CD4-positive, alpha-beta memory T cell (primary cell): ENCODE measurements at places on chromosomes 1 and 21.

GRCh38 chr1:118204105-118204504, 19.1 kb upstream of the SPAG17 start:
- DNase-seq: no peak

DNA sequence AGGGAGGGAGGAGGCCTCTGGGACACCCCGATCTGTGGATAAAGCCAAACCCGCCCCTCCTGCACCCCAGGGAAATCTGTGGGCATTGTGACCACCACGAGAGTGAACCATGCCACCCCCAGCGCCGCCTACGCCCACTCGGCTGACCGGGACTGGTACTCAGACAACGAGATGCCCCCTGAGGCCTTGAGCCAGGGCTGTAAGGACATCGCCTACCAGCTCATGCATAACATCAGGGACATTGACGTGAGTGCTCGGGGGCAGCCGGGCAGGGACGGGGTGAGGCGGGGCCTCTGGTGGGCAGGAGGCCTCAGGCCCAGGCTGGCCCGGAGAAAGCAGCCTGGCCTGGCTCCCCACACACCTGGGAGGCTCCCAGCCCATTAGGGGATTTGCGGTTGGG, 54.7 kb downstream of the ALPL start:
- DNase-seq: no peak

DNA sequence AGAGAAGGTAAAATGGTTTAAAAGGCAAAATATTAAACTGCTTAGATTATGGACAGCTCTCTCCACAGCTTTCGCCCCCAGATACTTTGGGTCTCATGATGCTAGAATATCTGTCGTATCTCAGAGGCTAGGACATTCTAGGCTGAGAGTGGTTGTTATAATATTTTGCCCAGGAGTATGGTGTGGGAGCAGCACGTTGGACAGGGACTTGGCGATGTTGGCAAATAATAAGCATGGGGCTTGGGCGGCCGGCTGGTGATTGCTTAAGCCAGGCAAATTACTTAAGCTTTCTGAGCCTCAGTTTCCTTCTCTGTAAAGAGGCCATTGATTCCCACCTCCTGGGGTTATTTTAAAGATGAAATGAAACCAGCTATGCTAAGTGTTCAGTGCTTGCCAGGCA, 133.2 kb downstream of the ROR1 start:
- DNase-seq: no peak

- DNase-seq: no peak
These were observed 3.1 kb downstream of the PRDM2 start for GRCh38 chr1:13703128-13703513.

- DNase-seq: no peak
These were observed 47.8 kb downstream of the UMODL1 start for GRCh38 chr21:42118901-42119300.

DNA sequence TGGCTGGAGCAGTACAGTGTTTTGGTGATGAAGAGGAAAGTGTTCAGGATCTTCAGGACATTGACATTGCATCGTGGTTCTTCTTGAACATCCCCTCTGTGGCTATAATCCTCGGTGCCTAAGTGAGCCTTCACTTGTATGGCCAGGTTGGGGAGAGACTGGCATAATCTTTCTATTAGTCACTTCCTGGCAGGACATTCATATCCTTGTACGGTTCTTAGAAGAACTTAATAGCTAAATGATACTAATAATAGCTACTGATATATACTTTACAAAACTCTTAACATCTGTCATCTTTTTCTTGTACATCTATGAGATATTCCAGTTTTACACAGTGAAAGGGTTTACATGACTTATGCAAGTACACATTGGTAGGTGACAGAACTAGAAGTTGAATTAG, 35.8 kb downstream of the CELF3 start:
- no peak for DNase-seq
